ENCODE measurements at places on chromosomes 5 and 9. TPM values are rescaled to one million over a fixed set of nuclear protein-coding genes. Genes with fewer than 3 reads are reported as not detected.
A peak's percentile ranks its signal among the peaks of the same experiment; 100 is the strongest.

GRCh38 chr9:121609822-121610637, 41.4 kb upstream of the DAB2IP start:
- peak; percentile 59 for DNase-seq
- no peak overlapping the region for H3K27ac ChIP-seq
- no peaks in the 10 kb centered on the region for H3K36me3 ChIP-seq
- H3K4me3 ChIP-seq, result no peak overlapping the region
- no peaks in the 10 kb centered on the region for H3K27me3 ChIP-seq

- H3K27ac ChIP-seq, result no peak overlapping the region
- no peak overlapping the region for H3K4me3 ChIP-seq
- H3K27me3 ChIP-seq, result no peaks in the 10 kb centered on the region
- H3K4me1 ChIP-seq, result peaks cover 41% of the 10 kb centered on the region
These were observed 4.6 kb downstream of the RUFY1 start for GRCh38 chr5:179554981-179555380.

GRCh38 chr5:139908749-139909148, 113.1 kb downstream of the PSD2 start:
- H3K27ac ChIP-seq, result no peak overlapping the region
- DNase-seq, result no peak

- H3K4me1 ChIP-seq, result peaks cover under 1% of the 10 kb centered on the region
- H3K4me3 ChIP-seq, result no peak overlapping the region
- H3K27ac ChIP-seq, result peak overlapping the region; percentile 67
- no peaks in the 10 kb centered on the region for H3K27me3 ChIP-seq
These were observed 40.3 kb downstream of the ADAM19 start for GRCh38 chr5:157535042-157535865.

- no peak overlapping the region for H3K27ac ChIP-seq
- no peak overlapping the region for H3K4me3 ChIP-seq
- H3K4me1 ChIP-seq, result no peaks in the 10 kb centered on the region
- no peaks in the 10 kb centered on the region for H3K36me3 ChIP-seq
- no peak for DNase-seq
- H3K27me3 ChIP-seq, result no peaks in the 10 kb centered on the region
These were observed 90.8 kb downstream of the PCDH1 start for GRCh38 chr5:141787376-141787775.

DNA sequence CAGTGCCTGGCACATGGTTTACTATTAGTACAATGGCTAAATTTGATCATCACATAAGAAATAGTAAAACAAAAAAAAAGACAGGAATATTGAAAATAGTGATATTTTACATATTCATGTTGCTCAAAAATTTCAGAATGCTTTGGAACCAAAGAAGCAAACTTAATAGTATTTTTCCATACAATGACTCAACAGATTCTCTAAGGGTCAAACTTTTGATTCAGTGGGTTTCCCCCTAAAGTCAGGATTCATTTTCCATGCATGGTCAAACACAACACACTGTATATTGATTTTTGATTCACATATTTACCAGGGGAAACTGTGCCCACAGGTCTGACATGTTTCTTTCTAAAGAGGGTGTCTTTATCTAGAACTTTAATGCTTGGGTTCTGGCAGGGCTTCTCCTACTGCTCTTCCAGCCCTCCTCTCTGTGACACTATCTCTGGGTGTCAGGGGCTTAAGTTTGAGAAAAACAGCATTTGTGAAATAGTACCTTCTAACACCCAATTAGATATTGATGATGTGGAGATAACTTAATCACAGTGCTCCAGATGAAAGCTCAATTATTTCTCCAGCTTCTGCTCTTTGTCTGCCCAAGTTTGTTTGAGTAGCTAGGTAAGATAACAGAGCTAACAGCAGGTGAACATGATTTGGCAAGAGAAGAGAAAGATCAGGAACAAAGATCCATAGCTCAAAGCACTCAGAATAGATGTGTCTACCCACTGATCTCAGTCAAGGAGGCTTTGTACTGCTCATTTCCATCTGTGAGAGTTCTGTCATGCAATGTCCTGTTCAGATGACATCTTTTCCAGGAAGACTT, 35.5 kb upstream of the ELL2 start:
- no peaks in the 10 kb centered on the region for H3K36me3 ChIP-seq
- no peaks in the 10 kb centered on the region for H3K4me1 ChIP-seq
- H3K27me3 ChIP-seq, result no peaks in the 10 kb centered on the region

JAK2 gene
- 77.8 TPM for total RNA-seq

CCDC171 gene
- total RNA-seq, result 6.4 TPM

GRIN1 gene
- not detected for total RNA-seq

REEP2 gene
- 8.9 TPM for total RNA-seq
